ENCODE measurements at places on chromosomes 3 and 15.

- DNase-seq = peak; percentile 84
Measured at GRCh38 chr3:185402561-185402960, 39.6 kb downstream of the MAP3K13 start.

- DNase-seq = no peak
Measured at GRCh38 chr3:4228295-4228694, 74.9 kb upstream of the SETMAR start.

GRCh38 chr3:32454731-32455608 lies 47.7 kb downstream of the CMTM6 start:
- no peak for DNase-seq

GRCh38 chr3:111190518-111190917 lies 118.9 kb downstream of the NECTIN3 start:
- no peak for DNase-seq

DNA sequence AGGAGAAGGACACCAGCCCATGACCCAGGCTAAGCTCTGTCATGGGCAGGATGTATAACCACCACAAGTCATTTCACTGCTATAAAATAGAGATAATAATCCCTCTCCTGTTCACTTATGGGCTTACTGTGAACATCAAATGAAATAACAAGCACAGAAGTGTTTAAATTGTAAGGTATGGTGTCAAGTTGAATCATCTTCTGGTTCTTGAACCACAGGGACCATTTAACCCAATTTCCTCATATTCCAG lies 44.3 kb upstream of the TLE3 start:
- DNase-seq = no peak

DNA sequence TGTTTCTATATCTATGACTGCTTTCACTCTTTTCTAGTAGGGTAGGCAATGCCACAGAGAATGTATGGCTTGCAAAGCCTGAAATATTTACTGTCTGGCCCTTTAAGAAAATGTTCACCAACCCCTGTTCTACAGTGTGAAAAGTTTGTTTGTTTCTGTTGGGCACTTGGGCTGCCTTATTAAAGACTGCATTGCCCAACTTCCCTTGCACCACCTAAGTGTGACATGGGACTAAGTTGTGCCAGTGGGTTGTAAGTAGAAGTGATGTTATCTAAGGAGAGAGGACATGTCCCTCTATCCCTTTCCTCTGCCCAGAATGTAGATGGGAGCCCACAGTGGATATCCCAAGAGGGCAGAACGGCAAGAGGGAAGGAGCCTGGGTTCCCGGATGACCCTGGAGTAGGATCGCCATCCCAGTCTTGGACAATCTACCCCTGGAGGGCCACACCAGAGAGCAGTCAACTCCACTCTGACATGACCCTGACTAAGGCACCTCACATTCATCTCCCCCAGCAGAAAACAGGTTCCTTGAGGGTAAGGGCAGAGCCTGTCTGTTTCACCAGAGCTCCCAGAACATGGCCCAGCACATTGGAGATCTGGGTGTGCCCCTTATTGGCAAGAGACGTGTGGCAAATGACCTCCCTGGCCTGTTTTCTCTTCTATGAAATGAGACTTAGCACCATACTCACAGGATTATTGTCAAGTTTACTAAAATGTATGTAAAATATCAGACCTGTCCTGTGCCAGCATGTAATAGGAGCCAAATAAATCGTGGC lies 138.8 kb downstream of the SMAD6 start:
- DNase-seq = no peak

DNA sequence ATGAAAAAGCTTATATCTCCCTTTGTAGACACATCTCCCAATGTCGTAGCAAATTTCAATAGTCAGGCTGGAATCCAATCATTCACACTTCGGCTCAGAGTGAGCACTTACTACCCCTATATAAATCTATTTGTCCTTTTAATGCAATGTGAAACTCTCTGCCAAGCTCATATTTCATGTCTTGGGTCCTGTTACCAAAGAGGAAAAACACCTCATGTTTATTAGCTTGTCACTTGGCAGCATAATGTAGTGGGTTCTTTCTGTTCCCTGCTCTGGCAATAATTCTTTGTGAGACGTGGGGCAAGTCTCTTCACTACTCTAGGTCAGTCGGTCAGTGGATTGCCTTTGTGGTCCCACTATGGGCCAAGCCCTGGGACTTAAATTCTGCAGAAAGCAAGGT lies 107.1 kb downstream of the SRGAP3 start:
- no peak for DNase-seq

DNA sequence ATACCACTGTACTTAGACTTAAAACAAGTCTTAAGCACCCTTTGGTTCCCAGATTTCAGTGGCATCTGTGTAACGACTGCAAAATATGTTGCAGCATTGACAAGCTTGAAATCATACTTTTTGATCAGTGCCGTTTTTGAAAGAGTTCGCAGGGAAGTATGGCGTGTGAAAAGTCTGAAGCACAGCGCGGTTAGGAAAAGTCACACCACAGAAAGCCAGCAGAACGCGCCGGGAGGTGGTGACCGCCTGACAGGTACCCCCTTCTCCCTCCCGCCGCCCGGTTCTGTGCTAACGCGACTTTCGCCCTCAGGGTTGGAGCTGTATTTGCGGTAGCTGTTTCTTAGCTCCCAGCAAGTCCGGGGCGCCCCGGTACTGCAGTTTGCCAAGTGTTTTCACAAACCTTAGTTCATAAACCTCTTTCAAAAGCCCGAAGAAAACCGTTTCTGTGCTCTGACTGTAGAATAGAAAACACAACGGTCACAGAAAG lies 481 bp upstream of the CRYBG3 start:
- DNase-seq = no peak

GRCh38 chr3:61808526-61808925 lies 247.2 kb downstream of the PTPRG start:
- DNase-seq = no peak

GRCh38 chr3:127143172-127143571 lies 49.8 kb upstream of the PRR23E start:
- DNase-seq = no peak

DNA sequence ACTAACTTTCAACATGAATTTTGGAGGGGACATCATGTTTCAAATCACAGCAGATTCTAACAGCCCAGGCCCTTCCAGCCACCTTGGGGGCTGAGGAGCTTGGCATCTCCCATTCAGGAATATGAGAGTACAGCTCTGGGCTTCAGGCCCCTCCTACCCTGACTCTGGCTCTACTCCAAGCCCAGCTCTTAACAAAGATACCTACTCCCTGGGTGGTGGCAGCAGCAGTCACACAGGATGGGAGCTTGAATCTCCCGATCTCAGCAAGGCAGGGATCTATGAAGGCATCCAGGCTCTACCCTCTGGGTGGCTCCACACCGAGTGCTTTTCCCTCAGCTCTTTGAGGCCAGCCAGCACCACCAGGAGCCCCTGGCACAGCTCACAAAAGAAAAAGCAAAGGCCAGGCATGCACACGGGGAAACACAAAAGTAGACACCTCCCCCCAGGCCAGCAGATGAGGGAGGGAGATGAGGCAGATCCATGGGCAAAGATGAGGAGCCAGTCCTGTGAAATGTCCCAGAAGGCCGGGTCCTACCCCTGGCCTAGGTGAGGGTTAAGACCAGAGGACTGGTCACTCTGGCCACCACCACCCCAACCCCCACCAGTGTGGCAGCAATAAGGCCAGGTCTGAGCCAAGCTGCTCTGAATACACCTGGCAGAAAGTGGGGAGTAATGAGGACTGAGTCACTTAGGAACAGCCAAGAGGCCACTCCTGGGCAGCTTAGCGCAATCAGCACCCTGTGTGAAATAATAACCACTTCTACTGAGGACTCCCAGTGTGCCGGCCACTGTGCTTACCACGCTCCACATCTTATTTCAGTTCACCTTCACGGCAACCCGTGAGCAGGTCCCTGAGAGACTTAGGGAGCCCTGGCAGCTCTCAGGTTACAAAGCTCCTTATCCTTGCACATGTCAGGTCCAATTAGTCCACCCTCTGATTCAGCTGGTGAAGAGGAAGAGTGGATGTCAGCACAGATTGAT lies 24.3 kb downstream of the PLA2G4F start:
- DNase-seq = no peak

GRCh38 chr15:31325595-31326155 lies 960 bp upstream of the KLF13 start:
- DNase-seq = peak; percentile 42

- DNase-seq = no peak
Measured at GRCh38 chr3:25457671-25458419, 29.8 kb downstream of the RARB start.

DNA sequence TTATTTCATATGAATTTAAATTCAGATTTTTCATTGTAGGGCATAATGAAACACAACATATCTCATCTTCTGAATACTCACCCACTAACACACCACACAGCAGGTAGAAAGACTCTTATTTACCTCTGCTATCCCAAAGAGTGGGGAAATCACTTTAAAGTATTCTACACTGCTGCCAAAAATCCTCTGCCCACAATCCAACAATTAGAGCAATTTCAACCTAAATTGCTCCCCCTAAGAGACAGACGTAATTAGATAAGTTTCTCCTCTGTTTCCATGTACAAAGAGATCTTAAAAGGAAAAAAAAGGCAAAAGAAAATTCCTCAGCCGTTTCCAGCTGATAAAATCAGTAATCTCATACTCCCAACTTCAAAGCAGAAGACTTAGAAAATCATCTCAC lies 331.8 kb downstream of the ERC2 start:
- no peak for DNase-seq

- DNase-seq = no peak
Measured at GRCh38 chr3:190404715-190405114, 16.8 kb downstream of the CLDN16 start.

GRCh38 chr3:9247941-9248521 lies 1.4 kb downstream of the SRGAP3 start:
- DNase-seq = peak; percentile 50

DNA sequence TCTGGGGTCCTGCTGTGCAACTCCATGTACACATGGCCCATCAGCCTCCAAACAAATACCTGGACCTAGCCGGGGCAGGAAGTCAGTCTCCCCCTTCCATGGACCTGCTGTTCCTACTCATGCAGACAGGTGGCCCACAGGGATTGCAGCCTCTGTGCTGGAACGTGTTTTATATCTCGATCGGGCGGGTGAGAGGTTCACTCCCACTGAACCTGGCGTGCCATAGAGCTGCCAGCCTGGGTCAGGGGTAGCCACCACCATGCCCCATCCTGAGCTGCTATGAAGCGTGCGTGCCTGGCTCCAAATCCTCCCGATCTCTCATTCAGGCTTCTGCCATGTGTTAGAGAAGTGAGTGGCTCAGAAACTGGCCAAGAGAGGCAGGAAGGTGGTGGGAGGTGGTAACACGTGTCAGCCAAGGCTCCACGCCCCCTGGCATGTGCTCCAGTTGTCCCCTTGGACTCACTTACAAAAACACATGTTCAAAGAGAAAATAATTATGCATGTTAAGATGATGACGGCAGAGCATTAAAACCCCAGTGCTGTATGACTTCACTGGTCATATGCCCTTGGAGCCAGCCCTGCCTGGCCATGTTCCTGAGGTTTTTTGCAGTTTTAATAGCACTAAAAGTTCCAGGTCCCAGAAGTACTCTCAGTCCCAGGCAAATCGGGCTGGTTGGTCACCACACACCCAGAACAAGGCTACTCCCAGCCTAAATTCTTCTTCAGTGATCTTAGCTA lies 30.6 kb downstream of the CTSH start:
- DNase-seq = no peak

GRCh38 chr15:42490291-42490670 lies 660 bp downstream of the ZNF106 start:
- DNase-seq = no peak

- no peak for DNase-seq
Measured at GRCh38 chr3:182909318-182910040, 70.9 kb downstream of the DCUN1D1 start.

GRCh38 chr3:123632161-123632655 lies 47.4 kb upstream of the HACD2 start:
- no peak for DNase-seq

DNA sequence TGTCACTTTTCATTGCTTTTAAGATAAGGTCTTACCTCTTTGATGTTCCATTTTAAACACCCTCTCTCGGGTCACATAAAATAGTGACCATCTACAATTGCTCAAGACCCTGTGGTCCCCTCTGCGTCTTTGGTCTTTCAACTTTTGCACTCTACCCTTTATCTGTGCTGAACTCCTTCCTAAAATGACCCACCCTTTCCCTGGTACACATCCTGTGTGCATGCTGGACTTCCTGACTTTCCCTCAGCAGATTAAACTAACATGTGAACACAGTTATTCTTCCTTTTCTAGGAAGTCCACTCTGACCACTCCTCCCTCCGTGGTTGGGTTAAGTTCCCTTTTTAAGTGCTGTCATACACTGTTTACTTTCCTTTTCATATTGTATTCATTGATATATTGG lies 414.2 kb downstream of the GABRB3 start:
- no peak for DNase-seq

GRCh38 chr3:12751571-12751970 lies 7.5 kb downstream of the TMEM40 start:
- DNase-seq = no peak

DNA sequence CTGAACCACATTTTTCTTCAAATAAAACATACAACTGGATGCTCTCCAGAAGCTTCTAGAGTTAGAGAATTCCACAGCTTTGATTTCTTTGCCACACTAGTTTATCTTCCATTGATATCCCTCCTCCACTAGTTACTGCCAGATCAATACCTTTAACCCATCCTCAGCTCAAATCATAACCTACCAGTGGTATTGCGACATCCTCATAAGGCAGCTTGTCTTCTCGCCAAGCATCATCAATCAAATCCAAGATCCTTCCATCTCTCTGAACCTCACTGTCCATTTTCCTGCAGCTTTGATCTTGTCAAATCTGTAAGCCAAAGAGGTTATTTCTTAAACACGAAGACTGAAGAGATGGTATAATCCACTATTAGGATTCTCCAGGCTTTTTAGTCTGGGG lies 3.2 kb downstream of the ANAPC13 start:
- no peak for DNase-seq

DNA sequence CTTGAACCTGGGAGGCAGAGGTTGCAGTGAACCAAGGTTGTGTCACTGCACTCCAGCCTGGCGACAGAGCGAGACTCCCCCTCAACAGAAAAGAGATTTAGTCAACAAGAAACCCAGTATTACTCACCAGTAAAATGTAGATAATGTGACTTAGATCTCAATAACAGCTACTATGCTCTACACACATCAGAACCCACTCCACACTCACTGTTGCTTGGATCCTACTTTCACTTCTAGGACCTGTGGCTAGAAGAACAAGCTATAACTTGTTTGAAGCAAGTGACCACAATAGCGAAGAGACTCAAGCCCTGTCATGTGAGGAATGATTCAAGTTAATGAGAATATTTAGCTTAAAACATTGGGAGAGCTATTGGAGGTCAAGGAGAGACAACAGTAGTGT lies 100.7 kb downstream of the ANXA2 start:
- DNase-seq = no peak

DNA sequence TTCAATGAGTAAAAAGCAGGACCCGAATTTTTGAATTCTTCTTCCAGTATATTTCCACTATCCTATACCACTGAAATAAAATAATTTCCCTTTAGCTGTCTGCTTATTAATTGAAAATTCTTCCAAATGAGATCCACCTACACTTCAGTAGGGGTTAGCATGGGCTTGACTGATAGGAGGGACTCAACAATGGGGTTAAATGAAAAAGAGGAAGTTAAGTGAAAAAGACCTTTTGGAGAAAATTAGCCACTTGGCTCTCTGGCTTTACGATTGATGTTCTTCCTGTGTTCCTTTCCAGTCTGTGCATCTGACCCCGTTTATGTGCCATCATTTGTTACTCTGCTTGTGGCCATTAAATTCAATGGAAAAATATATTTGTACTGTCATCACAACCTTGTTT lies 54.0 kb upstream of the GCNT3 start:
- DNase-seq = no peak

GRCh38 chr3:110620118-110620517 lies 451.5 kb upstream of the NECTIN3 start:
- no peak for DNase-seq
